Activated T-cell treated with anti-CD3 and anti-CD28 coated beads, Interleukin-2, amount 50 U/mL, for 4 hours (primary cell): ENCODE measurements at places on chromosomes 4 and X.

- no peak for DNase-seq
These were observed 631.5 kb downstream of the PCDH7 start for GRCh38 chr4:31351695-31352094.

- no peak for DNase-seq
These were observed 9.6 kb downstream of the UBE2D3 start for GRCh38 chr4:102817613-102818268.

DNA sequence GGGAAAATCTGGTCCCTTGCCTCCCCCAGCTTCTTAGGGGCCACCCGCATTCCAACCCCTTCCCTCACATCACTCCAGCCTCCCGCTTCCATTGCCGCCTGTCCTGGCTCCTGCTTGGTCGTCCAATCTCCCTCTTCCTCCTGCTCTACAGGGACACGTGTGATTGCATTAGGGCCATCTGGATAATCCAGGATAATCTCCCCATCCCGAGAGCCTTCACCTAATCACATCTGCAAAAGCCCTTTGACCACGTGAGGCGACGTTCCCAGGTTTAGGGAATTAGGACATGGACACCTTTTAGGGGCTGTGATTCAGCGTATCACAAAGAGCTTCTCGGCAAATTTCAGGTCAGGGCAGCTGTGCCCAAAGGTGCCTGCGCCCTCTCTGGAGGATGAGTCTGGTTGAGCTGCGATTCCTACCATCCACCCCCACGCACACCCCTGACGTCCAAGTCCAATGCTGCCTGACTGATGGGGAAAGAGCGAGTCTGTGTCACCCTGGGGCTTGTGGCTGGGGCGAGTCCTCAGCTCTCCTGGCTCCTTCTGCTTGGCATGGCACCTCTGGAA lies 104.6 kb downstream of the PSAPL1 start:
- DNase-seq, result no peak

DNA sequence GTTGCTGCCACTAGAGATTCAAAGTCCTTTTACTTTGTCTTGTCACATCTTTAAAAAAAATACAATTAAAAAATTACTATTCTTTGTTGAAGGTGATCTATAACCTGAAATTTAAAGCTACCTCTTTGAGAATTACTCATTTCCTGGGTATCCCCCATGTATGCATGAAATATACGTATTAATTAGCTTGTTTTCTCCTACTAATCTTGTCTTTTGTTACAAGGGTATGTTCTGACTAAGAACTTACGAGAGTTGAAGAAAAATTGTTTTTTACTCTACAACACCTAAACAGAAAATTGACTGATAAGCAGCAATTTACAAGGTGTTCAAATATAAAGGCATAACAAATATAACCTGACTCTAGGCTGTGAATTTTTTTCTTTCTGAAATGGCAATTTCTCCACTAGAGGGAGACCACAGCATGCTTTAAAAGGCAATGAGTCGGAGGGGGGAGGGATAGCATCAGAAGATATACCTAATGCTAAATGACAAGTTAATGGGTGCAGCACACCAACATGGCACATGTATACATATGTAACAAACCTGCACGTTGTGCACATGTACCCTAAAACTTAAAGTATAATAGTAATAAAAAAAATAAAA lies 249.6 kb downstream of the OPHN1 start:
- no peak for DNase-seq

DNA sequence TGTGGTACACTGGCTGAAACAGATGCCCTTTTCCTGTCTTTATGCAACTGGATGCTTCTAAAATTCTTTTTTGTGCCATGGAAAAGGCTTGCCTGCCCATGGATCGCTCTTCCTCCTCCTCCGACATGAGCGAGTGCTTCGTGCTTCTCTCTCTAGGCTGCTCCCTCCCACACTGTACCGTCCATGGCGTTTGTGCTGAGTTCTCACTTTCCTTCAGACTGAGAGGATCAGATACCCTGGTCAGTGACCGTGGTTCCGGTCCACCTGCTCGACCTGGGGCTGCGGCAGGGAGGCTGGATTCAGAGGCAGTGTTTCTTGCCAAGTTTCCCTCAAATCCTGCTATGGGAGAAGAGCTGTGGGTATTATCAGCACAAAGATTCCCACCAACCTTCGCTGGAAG lies 10.2 kb upstream of the CLDN24 start:
- DNase-seq, result no peak

- DNase-seq, result no peak
These were observed 3.6 kb downstream of the IRS4 start for GRCh38 chrX:108732630-108733321.

- no peak for DNase-seq
These were observed 100.7 kb downstream of the PTTG2 start for GRCh38 chr4:38060829-38061431.

DNA sequence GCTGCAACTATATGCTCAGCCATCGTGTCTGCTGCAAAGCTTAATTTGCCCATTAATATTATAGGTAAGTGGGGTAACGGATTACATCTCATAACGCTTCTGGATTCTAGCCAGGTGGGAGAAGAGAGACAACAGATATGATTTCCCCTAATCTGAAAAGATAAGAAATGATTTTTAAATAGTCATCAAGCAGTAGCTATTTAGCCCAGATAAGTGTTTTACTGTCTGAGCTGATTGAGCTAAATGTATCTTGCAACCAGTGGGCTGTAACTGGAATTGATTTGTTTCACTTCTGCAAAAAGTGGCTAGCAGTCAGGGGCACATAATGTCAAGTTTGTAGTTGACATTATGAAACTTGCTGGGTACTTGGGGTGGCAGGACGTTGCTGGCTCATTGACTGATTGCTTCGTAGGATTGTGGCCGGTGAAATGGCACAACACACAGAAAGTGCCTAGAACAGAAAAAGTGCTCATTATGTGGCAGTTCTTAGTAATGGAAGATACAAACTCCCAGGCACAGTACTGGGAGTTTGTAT lies 18.5 kb downstream of the LAP3 start:
- no peak for DNase-seq

- DNase-seq, result no peak
These were observed 841.6 kb upstream of the FRG1 start for GRCh38 chr4:189098932-189099696.

DNA sequence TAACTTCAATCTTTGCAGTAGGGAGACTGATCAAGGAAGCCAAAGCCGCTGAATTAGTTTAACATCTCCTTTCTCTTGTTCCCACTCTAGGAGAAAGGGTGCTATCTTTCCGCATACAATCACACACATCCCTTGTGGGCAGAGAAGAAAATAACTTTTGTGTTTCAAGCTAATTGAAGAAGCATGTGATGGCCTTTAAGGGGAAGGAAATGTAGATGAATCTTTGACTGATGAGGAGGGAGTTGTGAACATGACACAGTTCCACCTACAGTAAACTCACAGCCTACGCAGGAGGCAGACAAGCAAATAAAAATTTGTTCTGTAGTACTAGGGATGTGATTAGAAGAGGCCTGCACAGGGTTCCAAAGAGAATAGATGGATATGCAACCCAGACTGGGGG lies 14.7 kb upstream of the SPATA4 start:
- no peak for DNase-seq

DNA sequence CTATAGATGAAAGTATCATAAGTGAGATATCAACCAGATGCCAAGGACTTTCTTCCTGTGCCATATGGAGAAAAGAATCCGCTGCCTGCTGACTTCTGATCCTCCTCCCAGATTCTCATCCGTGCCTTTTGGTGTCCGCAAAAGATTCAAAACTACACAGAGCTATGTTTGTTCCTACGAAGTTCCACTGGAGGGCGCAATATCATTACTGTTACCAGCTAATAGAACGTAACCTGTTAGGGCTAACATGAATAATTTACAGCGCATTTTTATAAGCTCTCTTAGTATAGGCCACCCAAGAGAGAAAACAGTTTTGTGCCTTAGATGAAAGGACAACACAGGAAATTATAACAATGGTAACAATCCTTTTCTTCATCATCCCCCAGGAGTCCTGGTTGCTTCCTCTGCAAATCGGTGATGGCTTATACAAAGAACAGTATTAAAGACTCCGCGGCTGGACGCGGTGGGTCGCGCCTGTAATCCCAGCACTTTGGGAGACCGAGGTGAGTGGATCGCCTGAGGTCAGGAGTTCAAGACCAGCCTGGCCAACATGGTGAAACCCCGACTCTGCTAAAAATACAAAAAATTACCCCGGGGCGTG lies 22.8 kb upstream of the CENPVL3 start:
- DNase-seq, result no peak

DNA sequence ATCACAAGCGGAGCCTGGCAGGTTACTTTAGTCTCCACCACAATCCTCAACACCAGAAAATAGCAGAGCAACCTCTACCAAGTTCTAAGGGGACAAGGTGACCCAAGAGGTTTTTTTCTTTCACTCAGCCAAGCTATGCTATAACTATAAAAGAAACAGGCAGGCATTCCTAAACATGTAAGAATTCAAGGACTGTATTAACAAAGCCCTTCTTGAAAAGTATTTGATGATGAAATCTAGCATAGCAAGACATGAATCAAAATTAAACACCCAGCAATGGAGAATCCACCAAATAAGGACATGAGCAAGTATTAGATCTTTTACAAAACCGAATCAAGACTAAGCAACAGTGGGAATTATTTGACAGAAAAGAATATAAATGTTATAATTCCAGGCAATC lies 25.7 kb upstream of the C1QTNF7 start:
- DNase-seq, result no peak

DNA sequence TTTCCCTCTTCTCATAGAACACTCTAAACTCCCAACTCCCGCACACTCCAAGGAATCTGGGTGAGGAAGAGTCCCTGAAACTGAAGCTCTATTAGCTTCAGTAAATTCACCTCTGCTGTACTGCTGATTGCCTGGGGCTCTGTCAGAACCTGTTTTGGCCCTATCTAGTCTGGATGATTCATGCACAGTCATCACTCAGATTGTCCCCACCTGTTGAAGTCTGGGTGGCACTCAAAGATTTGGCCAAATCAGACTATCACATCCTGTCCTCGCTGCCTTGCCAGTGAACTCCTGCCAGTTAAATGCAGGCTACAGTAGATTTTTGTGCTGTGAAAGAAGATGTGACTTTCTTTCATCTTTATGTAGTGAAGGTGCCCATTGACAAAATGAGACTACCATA lies 63.5 kb upstream of the EMCN start:
- DNase-seq, result no peak

DNA sequence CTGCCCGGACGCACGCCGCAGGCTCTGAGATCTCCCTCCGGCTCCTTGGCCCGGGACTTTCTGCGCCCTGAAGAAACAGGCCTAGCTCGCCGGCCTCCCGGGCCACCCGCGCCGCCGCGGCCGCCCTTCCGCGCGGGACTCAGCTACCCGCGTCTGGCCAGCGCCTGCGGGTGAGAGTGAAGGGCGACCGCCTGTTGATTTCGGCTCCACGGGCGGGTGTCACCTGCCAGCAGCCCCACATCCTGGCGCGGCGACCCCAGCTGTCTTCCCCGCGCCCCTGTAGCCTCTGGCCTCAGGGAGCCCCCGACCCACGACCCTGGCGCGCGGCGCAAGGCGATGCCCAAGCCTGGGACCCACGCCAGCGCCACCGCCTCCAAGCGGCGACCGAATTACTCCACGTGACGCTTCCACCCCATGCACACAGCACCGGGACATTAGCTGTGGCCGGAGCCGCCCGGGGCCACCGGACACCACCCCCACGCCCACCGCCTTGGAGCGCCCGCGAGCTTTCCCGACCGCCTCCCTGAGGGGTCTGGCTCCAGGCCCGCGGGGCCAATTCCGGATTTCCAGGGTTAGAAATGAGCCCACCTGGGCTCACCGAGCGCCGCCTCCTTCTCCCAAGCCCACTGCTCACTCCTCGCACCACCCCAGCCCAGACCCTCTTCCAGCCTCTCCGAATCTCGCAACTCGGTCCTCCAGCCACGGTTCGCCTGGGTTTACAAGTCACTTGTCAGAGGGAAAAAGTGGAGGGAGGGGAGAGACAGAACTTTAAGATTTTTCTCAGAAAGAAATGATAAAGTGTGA lies 10.2 kb downstream of the ARX start:
- DNase-seq, result no peak

GRCh38 chr4:8893624-8894423 lies 22.2 kb upstream of the HMX1 start:
- no peak for DNase-seq

DNA sequence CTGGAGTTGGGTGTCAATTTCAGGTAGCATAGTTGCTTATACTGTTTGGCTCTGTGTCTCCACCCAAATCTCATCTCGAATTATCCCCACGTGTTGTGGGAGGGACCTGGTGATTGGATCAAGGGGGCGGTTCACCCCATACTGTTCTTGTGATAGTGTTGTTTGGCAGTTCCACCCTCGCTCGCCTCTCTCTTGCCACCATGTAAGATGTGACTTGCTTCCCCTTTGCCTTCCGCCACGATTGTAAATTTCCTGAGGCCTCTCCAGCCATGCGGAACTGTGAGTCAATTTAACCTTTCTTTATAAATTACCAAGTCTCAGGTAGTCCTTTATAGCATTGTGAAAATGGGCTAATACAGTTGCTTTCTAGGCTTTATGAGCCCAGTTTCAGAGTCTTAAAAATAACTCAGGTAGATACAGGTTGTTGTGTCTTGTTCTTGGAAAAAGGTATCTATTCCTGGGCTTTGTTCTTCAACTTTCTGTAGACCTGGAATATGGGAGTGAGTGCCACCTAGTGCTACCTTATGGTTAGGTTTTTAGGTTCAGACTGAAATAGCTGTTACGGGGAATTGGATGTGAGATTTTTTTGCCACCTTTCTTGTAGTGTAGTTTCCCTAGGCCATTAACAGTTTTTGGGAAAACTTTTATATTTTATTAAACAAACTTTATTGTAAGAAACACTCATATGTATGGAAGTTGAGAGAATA lies 15.6 kb downstream of the PGK1 start:
- no peak for DNase-seq

- DNase-seq, result no peak
These were observed 48.7 kb downstream of the CLOCK start for GRCh38 chr4:55498051-55498450.

DNA sequence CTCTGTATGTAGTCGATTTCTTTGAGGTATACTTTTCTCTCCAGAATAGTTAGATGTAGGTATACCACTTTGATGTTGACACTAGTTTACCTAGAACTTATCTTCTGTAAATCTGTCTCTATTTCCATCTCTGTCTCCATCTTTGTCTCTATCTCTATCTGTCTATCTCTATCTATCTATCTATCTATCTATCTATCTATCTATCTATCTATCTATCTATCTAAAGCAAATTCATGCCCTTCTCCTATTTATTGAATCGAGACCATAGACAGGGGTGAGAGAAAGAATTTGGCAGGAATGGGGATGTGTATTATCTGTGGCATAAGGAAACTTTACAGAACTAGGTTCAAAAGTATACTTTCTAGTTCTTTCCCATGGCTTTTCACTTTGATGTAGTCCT lies 21.4 kb downstream of the HPRT1 start:
- DNase-seq, result no peak

DNA sequence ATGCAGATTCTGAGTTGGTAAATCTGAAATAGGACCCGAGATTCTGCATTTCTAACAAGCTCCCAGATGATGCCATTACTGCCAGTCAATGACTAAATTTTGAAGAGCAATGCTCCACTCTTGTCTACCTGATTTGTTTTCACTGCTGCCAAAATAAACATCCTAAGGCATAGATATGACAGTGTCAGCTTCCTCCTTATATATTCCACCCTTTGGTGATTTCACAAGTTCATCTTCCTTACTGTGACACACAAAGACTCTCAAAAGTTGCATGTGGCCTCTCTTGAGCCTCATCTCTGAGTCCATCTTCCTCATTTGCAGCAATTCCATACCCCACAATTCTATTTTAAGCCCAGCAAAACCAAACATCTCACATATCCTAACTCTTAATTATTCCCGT lies 110.9 kb downstream of the FBXW7 start:
- no peak for DNase-seq

- DNase-seq, result no peak
These were observed 9.9 kb downstream of the PRDM8 start for GRCh38 chr4:80207172-80207583.

GRCh38 chr4:114208574-114209151 lies 229.2 kb upstream of the ARSJ start:
- no peak for DNase-seq
